ENCODE measurements at places on chromosomes 3 and 15.

- no peak for DNase-seq
Measured at GRCh38 chr3:146585156-146585555, 20.0 kb downstream of the PLSCR5 start.

DNA sequence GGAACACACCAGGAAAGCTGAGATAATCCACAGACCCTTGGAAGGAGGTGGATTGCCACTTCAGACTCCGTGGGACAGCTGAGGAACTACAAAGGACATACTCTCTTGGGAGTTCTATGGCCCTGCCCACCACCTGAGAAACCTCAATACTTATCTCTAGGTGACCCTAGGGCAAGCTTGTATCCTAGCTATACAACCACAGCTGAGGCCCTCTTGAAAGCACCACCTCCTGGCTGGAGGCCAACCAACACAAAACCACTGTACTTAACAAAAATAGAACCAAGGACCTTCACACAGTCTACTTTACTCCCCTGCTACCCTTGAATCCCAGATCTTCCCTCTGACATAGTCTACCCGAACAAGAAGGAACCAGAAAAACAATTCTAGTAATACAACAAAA, 60.7 kb upstream of the TRIM42 start:
- no peak for DNase-seq

DNA sequence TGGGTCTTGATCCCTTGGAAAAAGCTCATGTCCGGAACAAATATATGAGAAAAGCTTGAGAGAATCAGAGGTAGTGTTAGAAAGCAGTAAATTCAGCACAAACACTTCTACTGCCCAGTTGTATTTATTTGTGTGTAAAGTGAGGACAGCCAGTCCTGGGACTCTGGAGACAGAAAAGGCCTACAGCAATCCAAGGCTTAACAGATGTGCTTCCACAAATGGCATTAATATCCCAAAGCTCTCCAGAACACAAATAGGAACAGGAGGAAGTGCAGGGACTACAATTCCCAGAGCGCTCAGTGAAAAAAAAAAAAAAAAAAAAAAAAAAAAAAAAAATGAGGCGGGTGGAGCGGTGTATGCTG, 390 bp upstream of the AP2M1 start:
- DNase-seq = no peak

DNA sequence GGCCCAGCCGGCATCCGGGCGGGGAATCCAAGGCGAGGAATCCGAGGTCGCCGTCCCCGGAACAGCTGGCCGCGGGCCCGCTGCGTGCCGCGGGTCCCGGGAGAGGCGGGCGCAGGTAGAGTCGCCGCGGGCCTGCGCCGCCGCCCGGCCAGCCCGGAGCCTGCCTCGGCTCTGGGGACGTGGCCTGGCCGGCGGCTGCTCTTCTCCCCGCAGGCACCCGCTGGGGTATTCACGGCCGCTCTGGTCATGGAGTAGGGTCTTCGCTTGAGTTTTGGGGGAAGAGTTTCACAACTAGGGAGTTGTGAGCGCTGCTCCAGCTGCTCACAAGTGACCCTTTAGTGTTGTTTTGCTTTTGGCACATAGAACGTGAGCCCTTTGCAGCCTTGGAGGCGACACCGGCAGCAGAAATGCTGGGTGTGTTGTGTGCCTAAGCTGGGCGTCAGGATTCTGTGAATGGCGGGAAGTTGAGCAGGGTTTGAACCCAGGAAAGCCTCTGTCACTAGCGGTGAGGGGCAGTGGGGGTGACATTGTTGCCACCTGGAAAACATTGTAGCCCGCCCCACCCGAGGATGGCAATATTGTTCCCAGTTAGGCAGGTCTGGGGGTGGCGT, 4.0 kb downstream of the TRIM71 start:
- DNase-seq = peak; percentile 25

GRCh38 chr3:169562988-169563774, 100.3 kb downstream of the MECOM start:
- DNase-seq = no peak

DNA sequence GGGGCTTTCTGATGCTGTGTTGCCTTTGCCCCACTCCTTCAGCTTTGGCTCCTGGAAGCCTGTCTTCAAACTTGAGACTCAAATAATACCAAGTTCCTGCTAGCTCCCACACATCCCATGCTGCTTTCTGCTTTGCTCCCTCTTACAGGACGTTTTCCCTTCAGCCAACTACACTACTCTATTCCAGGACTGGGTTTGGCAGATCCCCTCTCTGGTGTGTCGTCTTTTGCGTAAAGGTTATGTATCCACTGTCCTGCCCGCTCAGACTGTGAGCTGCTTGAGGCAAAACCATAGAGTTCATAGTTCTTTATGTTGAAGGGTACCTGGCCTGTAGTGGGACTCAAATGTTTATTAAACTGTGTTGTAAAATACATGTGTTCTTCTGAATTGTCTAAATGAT, 25.4 kb downstream of the PPP2R3A start:
- DNase-seq = no peak

GRCh38 chr15:58590926-58591325, 158.6 kb downstream of the ADAM10 start:
- DNase-seq = no peak

GRCh38 chr3:146314871-146315270, 64.0 kb upstream of the PLSCR4 start:
- no peak for DNase-seq

DNA sequence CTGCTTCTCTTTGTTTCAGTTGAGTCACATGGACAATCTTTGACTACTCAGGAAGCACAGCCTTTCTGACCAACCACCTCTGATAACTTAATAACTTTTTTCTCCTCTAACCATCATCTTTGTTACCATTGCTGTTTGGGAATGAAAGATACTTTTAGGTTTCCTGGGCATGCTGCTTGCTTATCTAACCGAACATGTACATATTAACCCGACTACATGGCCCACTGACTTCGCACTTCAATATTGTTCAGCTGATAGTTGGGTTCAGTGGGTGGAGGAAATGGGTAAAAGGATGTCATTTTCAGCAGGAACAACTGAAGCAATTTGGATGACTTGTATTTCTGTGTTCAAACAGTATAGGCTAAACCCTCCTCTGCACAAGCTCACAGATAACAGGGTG, 214.3 kb downstream of the SQOR start:
- no peak for DNase-seq

DNA sequence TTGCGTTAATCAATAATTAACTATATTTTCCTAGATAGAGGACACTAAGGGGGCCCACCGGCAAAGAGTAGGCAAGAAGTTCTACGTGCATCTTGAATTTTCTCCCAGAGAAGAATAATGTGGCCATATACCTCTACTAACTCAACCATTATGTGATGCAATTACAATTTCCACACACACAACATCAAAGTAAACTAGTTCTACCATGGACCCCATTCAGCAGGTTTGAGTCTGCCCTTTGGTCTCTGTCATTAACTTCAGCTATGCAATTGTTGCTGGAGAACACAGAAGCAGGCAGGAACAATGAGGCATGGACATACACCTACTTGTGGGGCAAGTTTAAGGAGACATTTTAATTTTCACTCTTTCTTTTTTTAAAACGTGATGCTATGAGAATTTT, 705.9 kb downstream of the PDCD6IP start:
- no peak for DNase-seq

DNA sequence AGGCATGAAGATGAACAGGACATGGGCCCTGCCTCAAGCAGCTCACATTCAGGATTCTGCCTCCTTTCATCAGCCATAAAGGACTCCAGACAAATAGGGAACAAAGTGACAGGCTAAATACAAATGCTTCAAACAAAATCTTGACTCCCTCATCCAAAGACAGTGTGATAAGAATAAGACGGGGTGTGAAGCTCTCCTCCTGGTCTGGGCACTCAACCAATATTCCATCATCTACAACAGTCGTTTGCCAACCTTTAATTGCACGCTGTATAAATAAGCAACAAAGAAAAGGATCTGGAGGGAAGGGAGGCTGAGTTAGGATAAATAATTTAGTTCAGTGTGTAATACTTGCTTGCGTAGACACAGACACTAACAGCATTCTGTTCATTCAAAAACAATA, 5.4 kb downstream of the CCDC54 start:
- DNase-seq = no peak

DNA sequence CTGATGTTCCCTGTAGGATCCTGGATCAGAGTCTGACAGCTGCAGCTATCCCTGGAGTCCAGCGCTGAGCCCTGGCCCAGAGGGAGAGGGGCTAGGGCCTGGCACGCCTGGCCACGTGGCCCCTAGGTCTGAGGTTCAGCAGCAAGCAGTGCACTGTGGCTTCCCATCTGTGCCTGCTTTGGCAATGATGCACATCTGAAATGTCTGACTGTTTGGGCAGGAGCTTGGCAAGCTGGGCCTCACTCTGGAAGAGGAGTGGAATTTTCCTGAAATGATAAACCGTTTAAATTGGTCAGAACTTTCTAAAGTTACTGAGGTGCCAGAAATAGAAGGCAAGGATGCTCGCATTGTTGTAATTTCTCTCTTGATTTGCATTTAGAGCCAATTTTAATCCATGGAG, 48.8 kb upstream of the MRPS22 start:
- no peak for DNase-seq

DNA sequence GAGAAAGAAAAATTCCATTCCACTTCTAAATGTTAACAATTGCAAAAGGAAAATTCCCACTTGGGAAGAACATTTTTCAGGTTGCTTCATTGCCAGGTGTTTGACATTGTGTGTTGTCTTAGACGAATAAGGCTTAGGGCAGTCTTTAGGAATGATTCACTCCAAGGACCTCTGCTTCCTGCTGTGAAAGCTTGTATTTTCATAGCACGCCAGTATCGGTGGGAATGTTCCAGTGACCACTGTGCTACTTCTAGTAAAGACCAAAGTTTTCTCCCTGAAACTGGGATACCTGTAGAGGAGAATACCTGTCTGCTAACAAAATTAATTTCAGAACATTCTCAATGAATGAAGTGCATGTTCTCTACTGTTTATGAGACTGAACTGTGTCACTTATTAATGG, 64.1 kb downstream of the CDIN1 start:
- DNase-seq = no peak

DNA sequence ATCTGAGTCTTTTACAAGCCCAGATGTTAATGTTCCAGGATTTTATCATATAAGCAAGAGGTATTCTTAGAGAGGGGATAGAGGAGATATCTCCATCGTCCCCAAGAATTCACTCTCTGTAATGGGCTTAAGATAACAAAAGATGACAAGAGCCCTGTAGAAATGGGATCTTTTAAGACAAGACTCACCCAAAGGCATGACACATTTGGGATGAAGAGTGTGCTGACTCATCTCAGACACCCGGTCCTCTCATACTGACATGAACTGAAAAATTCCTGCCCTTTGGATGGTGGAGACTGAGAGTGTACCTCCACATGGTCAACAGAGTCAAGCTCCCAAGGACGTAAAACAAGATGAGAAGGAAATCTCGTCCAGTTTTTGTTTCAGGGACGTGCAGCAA, 11.0 kb downstream of the LEKR1 start:
- DNase-seq = no peak

DNA sequence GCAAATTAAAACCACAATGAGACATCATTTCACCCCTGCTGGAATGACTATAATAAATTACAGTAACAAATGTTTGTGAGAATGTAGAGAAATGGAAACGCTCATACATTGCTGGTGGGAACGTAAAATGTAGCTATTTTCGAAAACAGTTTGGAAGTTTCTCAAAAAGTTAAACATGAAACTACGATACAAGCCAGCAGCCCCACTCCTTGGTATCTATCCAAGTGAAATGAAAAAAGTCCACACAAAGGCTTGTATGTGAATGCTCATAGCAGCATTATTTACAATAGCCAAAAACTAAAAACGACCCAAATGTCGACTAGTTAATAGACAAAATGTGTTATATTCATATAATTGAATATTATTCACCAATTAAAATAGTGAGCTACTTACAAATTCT, 22.9 kb upstream of the CFAP20DC start:
- DNase-seq = no peak

- no peak for DNase-seq
Measured at GRCh38 chr3:189186101-189186500, 14.3 kb downstream of the TPRG1 start.

DNA sequence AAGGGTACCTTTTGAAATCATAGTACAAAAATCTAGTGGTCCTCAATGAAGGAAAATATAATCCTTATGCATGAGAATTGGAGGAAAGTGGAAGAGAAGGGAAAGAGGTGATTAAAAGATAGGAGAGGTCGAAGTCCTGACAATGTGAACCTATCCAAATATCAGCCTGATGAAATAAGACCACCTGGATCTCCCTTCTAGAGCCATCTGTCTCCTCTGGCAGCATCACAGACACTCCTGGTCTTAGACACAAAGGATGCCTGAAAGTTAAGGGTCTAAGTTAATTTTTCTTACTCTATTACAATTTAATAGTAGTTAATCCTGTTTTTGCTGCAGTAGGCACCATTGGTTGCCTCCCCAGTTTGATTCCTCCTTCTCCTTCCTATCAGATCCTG, 11.1 kb upstream of the TMED3 start:
- DNase-seq = no peak

DNA sequence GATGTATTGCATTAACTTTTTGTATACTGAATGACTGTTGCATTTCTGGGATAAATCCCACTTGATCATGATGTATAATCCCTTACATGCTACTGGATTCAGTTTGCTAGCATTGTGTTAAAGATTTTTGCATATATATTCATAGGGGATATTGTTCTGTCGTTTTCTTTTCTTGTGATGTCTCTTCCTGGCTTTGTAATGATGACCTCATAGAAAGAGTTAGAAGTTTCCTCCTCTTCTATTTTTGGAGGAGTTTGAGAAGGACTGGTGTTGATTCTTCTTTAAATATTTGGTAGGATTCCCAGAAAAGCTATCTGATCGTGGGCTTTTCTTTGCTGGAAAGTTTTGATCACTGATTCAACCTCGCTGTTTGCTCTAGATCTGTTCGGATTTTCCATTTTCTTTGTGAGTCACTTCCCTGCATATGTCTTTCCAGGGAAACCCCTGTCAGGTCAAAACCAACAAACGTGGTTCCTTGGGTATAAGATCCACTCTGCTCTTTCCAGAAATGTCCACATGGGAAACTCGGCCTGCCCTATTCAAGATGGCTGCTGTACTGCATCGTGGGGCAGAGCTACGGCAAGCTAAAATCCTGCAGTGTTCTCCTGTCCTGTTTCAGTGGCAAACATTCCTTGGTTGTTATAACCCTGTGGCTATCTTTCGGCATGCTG, 120.4 kb downstream of the GABRG3 start:
- DNase-seq = no peak

GRCh38 chr3:56355570-56356185, 112.6 kb downstream of the ERC2 start:
- DNase-seq = no peak

DNA sequence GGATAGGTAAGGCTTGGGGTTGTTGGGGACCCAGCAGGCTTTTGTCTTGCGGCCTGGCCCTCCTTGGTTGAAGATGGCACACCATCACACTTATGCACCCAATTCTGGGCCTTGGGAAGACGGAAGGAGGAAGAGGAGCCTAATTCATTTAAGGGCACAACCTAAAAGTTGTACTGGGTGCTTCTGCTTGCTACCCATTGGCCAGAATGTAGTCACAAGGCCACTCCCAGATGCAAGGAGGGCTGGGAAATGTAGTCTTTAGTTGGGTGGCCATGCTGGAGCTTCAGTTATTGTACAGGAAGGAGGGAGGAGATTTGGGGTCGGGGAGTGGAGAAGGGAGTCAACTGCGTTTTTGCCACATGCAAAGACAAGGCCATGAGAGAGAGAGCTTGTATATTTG, 109.2 kb downstream of the TMEM266 start:
- no peak for DNase-seq

Data from progenitor cell of endocrine pancreas (in vitro differentiated cells).